ENCODE measurements at places on chromosomes 1 and 21. TPM values are rescaled to one million over a fixed set of nuclear protein-coding genes. Genes with fewer than 3 reads are reported as not detected.

Gene FCRL6
- 0.08 TPM for polyA plus RNA-seq

Gene MEGF6
- 4.1 TPM for polyA plus RNA-seq

Gene FBXO2
- polyA plus RNA-seq, result 57.9 TPM

Gene CRYBG2
- 14.2 TPM for polyA plus RNA-seq

Gene CNTN2
- 2.3 TPM for polyA plus RNA-seq

Gene RAB42
- 16.6 TPM for polyA plus RNA-seq

Data from H1 (cell line).